Renal cortical epithelial cell (primary cell): ENCODE measurements at places on chromosomes 5 and 9. TPM values are rescaled to one million over a fixed set of nuclear protein-coding genes. Genes with fewer than 3 reads are reported as not detected.

Gene OBP2B
- total RNA-seq, result not detected in 2 replicates

- DNase-seq, result peak; percentile 99
Measured at GRCh38 chr5:142215915-142216681, 107.5 kb downstream of the NDFIP1 start.

DNA sequence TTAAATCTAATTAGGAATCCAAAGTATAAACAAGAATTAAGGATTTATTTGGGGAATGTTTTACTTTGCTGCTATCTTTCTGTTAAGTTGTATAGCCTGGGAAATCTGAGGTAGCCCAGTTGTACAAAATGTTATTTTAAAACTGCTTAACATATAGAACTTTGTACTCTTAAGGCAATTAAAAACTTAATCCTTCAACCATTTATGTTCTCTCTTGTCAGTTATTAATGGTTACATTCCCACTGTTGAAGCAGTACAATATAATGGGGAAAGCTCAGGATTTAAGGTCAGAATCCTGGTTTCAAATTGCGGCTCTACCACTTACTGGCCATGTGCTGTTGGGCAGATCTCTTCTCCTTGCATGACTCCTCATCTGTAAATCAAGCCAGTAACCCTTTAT is 32.7 kb downstream of the FBXO38 start:
- DNase-seq, result no peak

DNA sequence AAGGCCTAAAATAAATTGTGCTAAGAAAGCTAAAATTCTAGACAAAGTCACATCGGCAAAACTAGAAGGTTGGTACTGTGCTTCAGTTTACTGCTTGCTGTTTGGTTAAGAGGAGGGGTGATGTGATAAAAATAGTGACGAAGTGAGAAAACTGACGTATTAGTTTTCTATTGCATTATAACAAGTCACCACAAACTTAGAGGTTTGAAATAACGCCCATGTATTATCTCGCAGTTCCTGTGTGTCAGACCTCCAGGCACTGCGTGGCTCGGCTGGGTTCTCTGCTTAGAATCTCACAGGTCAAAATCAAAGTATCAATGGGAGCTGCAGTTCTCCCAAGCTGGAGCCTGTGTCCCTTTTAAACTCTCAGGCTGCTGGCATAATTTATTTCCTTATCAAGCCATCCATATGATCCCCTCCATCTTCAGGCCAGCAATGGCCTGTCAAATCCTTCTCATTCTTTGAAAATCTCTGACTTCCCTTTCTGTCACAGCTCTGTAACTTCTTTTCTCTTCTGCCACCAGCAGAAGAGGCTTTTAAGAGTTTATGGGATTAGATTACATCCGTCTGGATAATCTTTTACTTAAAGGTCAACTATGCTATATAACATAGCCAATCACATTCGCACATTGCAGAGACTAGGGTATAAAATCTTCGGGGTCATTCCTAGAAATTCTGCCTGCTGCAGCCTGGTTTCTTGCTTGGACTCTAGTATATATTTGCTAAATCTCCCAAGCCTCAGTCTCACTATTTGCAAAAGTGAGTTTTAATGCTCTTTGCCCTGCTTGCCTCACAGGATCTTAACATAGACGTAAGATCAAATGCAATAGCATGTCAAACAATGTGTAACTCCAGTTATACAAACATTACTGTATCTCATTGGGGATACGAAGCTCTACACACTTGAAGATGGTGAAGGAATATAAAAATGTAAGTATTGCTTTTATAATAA is 104.0 kb upstream of the CDKN2B start:
- DNase-seq, result no peak

DNA sequence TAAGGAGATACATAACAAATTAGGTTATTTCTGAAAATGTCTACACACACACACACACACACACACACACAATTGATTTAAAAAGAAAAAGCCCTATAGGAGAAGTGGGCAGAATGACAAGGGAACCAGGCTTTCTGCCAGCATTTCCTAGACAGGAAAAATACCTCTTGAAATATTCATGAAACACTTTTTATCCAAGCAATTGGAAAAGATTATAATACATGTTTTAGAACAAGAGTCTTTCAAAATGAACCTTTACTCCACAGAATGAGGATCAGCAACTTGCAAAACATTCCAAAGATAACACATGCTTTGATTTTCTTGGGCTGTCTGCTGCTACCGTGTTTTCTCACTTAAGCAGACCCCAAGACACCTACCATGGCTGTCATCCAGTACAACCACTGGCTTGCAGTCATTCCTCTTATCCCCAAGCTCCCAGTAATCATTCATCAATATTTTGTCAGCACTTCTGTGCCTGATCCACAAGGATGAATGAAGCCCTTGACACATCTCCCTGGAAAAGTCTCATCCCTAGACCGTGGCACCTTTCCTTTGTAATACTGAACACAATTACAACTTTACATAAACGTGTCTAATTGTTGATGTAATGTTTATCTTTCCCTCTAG is 717.1 kb upstream of the ZNF608 start:
- no peak for DNase-seq

Gene LCN10
- not detected in 2 replicates for total RNA-seq

Gene NRARP
- total RNA-seq, result 0.55 and 1.0 TPM in 2 replicates
